ENCODE measurements at places on chromosomes 3 and 15.

DNA sequence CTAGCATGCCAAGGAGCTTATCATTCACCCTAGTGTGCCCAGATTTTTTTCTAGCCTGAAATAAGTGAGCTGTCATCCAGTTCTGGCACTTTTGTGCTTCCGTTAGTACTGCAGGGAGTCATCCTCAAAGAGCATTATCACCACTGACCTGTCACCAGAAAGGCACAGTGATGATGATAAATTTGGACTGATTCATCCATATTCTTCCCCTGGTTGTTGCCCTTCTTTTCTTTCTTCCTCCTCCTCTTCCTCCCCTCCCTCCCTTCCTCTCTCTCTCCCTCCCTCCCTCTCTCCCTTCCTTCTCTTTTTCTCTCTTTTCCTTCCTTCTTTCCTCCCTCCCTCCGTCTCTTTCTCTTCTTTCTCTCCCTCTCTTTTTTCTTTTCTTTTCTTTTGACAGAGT lies 21.3 kb downstream of the SLC35G2 start:
- H3K27ac ChIP-seq: no peak overlapping the region
- no peak overlapping the region for H3K4me3 ChIP-seq
- no peaks in the 10 kb centered on the region for H3K27me3 ChIP-seq

DNA sequence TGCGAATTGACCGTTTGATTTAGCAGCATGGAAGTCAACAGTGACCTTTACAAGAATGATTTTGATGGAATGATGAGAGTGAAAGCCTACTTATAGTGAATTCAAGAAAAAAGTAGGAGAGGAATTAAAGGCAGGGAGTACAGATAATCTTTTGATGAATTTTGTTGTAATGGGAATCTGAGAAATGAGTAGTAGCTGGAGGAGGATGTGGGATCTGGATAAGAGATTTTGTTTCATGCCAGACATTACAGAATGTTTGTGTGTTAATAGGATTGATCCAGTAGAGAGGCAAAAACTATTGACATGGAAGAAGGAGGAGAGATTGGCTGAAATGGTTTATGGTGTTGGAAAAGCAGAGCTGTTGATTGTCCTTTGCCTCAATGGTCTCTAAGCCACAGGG lies 17.4 kb upstream of the ZNF609 start:
- peaks cover 5% of the 10 kb centered on the region for H3K4me1 ChIP-seq
- DNase-seq: no peak
- no peaks in the 10 kb centered on the region for H3K27me3 ChIP-seq
- peak overlapping the region; percentile 87 for H3K27ac ChIP-seq
- peaks cover 6% of the 10 kb centered on the region for H3K36me3 ChIP-seq

DNA sequence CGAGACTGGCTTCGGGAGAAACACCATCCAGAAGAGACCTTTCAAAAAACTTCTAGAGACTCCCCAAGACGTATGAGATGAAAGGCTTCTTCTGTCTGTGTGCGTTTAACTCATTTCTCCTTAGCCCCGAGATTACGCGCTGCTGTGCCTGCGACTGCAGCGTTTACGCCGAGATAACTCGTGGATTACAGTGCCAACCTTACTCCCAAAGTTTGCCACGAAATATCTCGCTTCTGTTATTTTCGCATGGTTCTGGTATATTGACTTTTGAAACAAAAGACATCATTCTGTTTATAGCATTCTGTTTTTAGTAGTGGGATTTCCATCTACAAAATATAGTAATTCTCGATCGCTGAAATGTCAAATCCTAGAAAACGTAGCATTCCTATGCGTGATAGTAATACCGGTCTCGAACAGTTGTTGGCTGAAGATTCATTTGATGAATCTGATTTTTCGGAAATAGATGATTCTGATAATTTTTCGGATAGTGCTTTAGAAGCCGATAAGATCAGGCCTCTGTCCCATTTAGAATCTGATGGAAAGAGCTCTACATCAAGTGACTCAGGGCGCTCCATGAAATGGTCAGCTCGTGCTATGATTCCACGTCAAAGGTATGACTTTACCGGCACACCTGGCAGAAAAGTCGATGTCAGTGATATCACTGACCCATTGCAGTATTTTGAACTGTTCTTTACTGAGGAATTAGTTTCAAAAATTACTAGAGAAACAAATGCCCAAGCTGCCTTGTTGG lies 467 bp downstream of the PGBD4 start:
- peak overlapping the region; percentile 37 for H3K27ac ChIP-seq
- no peaks in the 10 kb centered on the region for H3K36me3 ChIP-seq
- no peaks in the 10 kb centered on the region for H3K4me1 ChIP-seq
- H3K4me3 ChIP-seq: peak overlapping the region; percentile 75

DNA sequence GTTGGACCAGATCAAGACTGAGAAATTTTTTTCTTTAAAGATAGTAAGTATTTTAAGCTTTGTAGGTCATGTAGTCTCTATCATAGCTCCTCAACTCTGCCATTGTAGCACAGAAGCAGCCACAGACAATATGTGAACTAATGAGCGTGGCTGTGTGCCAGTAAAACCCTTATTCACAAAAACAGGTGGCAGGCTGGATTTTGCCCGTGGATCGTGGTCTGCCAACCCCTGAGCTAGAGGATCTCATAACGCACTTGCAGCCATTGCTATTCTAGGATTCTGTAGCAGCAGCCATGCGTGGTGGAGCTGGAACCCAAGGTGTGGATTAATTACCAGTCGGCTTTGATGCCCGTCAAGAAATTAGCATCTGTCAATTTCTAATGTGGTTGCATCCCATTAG lies 68.7 kb upstream of the PLXNA1 start:
- no peak overlapping the region for H3K27ac ChIP-seq
- H3K36me3 ChIP-seq: no peaks in the 10 kb centered on the region
- H3K27me3 ChIP-seq: no peaks in the 10 kb centered on the region
- no peak for DNase-seq
- H3K4me1 ChIP-seq: peaks cover 14% of the 10 kb centered on the region

GRCh38 chr15:95603802-95604201 lies 726.7 kb upstream of the NR2F2 start:
- no peak overlapping the region for H3K27ac ChIP-seq
- no peaks in the 10 kb centered on the region for H3K27me3 ChIP-seq
- no peak for DNase-seq

DNA sequence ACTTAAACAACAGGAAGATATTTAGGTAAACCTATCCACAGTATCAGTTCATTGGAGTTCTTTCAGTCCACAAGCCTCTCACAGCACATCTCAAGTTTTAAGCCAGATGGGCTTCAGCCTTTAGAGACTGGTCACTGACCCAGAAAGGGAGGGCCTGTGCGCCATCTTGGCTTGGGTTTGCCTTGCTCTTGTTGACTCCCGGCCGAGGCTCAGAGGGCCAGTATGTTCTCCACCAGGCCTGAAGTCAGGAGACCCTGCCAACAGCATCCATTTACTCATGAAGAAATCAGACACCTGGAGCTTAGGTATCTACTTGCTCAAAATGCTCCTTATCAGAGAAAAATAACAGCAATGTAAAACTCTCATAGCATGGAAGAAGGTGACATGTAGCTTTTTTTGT lies 6.2 kb downstream of the RGMA start:
- DNase-seq: no peak
- H3K36me3 ChIP-seq: no peaks in the 10 kb centered on the region
- no peak overlapping the region for H3K27ac ChIP-seq
- H3K4me1 ChIP-seq: no peaks in the 10 kb centered on the region
- H3K4me3 ChIP-seq: no peak overlapping the region

DNA sequence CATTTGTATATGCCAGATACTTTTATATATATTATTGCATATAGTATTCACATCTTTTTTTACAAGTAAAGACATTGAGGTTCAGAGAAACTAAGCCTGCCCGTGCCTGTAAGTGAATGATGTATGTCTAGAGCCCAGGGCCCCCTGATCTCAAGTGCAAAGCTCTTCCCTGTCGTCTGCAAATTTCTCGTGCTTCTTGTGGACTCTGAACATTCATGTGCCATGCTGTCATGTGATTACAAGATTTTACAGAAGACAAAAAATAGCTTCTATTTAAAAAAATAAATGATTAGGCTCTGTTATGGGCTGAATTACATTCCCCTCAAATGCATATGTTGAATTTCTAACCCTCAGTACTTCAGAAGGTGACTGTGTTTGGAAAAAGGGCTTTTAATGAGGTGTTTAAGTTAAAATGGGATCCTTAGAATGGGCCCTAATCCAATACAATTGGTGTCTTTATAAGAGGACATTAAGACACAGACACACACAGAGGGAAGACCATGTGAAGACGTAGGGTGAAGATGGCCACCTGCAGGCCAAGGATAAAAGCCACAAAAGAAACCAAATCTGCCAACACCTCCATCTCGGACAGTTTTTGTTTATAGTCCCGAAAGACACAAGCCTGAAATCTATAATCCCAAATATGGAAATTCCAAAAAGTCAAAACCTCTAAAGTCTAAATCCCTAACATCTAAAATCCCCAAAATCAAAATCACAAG lies 3.9 kb upstream of the MASP1 start:
- H3K27ac ChIP-seq: no peak overlapping the region
- no peak overlapping the region for H3K4me3 ChIP-seq
- H3K36me3 ChIP-seq: no peaks in the 10 kb centered on the region
- H3K27me3 ChIP-seq: no peaks in the 10 kb centered on the region

- no peaks in the 10 kb centered on the region for H3K36me3 ChIP-seq
- H3K27me3 ChIP-seq: no peaks in the 10 kb centered on the region
- H3K27ac ChIP-seq: no peak overlapping the region
- no peak overlapping the region for H3K4me3 ChIP-seq
Measured at GRCh38 chr3:177463863-177464262, 266.6 kb upstream of the TBL1XR1 start.

GRCh38 chr15:44798826-44799225 lies 62.5 kb downstream of the TRIM69 start:
- H3K27me3 ChIP-seq: no peaks in the 10 kb centered on the region
- H3K4me1 ChIP-seq: no peaks in the 10 kb centered on the region
- H3K27ac ChIP-seq: no peak overlapping the region
- DNase-seq: no peak
- no peaks in the 10 kb centered on the region for H3K36me3 ChIP-seq

DNA sequence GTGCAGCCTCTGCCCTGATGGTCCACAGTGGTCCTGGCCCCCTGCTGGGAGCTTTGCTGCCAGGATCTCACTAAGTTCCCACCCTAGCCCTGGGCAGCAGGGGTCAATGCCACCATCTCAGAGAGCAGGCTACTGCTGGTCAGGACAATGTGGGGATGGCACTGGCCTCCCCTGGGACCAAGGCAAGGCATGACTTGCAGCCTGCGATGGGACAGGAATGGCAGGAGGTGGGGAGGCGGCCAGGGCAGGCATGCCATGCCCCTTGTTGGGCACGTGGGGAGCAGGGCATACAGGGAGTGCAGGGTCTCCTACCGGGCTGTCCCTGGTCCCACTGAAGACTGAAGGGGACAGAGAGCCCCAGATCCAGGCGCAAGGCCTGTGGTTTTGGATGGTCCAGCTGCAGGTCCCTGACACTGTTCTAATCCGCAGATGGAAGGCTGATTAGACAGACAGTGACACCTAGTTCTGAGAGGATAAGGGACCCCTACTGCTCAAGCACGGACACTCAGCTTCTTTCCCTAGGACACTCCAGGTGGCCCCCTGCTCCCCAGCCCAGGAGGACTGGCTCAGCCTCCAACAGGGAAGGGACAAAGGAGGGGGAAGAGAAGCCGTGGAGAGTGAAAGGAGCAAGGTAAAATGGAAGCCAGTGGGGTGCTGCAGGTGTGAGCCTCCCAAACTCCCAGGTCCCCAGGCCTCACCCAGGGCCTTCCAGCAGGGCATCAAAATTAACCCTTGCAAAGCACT lies 69.2 kb upstream of the RPL32 start:
- peaks cover 68% of the 10 kb centered on the region for H3K36me3 ChIP-seq
- no peak overlapping the region for H3K4me3 ChIP-seq
- no peak for DNase-seq
- H3K27me3 ChIP-seq: no peaks in the 10 kb centered on the region
- no peak overlapping the region for H3K27ac ChIP-seq

DNA sequence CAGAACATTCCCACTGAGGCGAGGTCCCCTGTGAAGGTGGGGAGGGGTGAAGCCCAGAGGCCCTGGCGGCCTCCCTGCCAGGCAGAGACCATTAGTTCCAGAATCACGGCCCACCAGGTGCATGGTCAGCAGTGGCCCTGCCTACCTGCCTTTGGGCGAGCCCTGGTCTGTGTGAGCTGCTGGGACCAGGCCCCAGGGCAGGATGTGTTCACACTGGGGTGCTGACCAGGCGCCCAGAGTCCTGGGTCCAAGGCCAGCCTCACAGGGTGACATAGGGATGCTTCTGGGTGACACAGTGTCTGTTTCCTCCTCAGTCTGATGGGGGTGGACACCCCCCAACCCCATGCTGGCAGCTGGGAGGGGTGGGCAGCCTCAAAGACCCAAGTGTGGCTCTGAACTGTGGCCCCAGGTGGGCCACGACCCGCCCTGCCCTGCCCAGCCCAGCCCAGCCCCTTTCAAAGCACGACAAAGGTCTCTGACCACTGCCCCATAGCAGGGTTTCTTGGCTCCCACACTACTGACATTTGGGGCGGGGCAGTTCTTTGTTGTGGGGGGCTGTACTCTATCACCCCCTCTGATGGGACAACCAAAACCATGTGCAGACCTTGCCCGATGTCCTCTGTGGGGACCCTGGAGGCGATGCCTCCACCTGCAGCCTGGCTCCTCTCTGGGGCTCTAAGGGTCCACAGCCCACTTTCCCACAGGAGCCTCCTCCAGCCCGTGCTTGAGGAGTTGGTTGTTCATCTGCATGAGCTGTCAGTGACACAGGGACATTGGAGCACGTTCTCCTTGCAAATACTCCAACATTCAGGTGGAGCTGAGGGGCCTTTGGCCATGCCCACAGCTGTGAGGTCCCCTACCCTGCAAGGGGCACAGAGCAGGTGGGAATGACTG lies 44.8 kb upstream of the SLC41A3 start:
- no peaks in the 10 kb centered on the region for H3K27me3 ChIP-seq
- H3K36me3 ChIP-seq: no peaks in the 10 kb centered on the region
- no peak overlapping the region for H3K27ac ChIP-seq
- DNase-seq: no peak
- H3K4me3 ChIP-seq: no peak overlapping the region

- no peak overlapping the region for H3K27ac ChIP-seq
- no peak overlapping the region for H3K4me3 ChIP-seq
- no peaks in the 10 kb centered on the region for H3K36me3 ChIP-seq
- DNase-seq: no peak
- H3K27me3 ChIP-seq: no peaks in the 10 kb centered on the region
Measured at GRCh38 chr15:57881361-57881760, 174.8 kb downstream of the POLR2M start.

GRCh38 chr3:38541806-38542205 lies 45.7 kb downstream of the EXOG start:
- no peaks in the 10 kb centered on the region for H3K4me1 ChIP-seq
- H3K4me3 ChIP-seq: no peak overlapping the region
- DNase-seq: no peak
- H3K27me3 ChIP-seq: no peaks in the 10 kb centered on the region
- H3K27ac ChIP-seq: no peak overlapping the region

- H3K27ac ChIP-seq: no peak overlapping the region
- no peak overlapping the region for H3K4me3 ChIP-seq
- H3K36me3 ChIP-seq: no peaks in the 10 kb centered on the region
- H3K4me1 ChIP-seq: no peaks in the 10 kb centered on the region
Measured at GRCh38 chr3:4297486-4297885, 5.7 kb upstream of the SETMAR start.

GRCh38 chr15:65300924-65301441 lies 3.5 kb upstream of the RNU5B-1 start:
- no peak for DNase-seq
- H3K4me1 ChIP-seq: peaks cover 3% of the 10 kb centered on the region
- no peak overlapping the region for H3K4me3 ChIP-seq
- no peak overlapping the region for H3K27ac ChIP-seq
- H3K36me3 ChIP-seq: no peaks in the 10 kb centered on the region

- DNase-seq: no peak
- H3K4me3 ChIP-seq: peak overlapping the region; percentile 91
- no peaks in the 10 kb centered on the region for H3K27me3 ChIP-seq
- H3K4me1 ChIP-seq: peaks cover 2% of the 10 kb centered on the region
- H3K36me3 ChIP-seq: no peaks in the 10 kb centered on the region
Measured at GRCh38 chr3:32501783-32502117, 902 bp downstream of the CMTM6 start.
